ENCODE measurements at places on chromosomes 5 and 9. TPM values are rescaled to one million over a fixed set of nuclear protein-coding genes. Genes with fewer than 3 reads are reported as not detected.

CDKN2A gene
- polyA plus RNA-seq: 0.15 TPM

SH3RF2 gene
- 31.9 TPM for polyA plus RNA-seq

TMEM252 gene
- polyA plus RNA-seq: 2.4 TPM

PCDHB8 gene
- 0.67 TPM for polyA plus RNA-seq

DIPK1B gene
- 13.3 TPM for polyA plus RNA-seq

IL7R gene
- polyA plus RNA-seq: 9.9 TPM

CERT1 gene
- polyA plus RNA-seq: 50.3 TPM

GARIN3 gene
- polyA plus RNA-seq: not detected

ARRDC3 gene
- polyA plus RNA-seq: 37.3 TPM

THBS4 gene
- polyA plus RNA-seq: 3.3 TPM

ATG10 gene
- polyA plus RNA-seq: 9.2 TPM

CD274 gene
- 1.6 TPM for polyA plus RNA-seq

NUTM2G gene
- polyA plus RNA-seq: 0.88 TPM

CCDC180 gene
- 7.5 TPM for polyA plus RNA-seq

TRIM14 gene
- polyA plus RNA-seq: 59.2 TPM

PCDHGA3 gene
- 0.96 TPM for polyA plus RNA-seq
